Brain pericyte (primary cell): ENCODE measurements at places on chromosomes 2 and 18.

DNA sequence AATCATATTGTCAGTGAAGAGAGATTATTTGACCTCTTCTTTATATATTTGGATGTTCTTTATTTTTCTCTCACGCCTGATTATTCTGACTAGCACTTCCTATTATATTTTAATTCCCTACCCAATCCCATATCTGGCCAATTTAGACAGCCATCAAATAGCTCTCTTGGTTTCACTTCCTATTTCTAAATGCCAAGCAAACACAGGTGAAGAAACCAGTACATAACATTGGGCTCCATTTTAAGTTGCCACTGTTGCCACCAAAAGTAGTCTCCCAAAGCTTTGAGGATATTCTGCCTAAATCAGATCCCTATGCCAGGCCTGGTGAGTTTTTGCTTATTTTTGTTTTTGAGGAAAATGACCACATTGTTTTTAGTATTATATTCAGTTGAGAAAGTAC is 547.0 kb downstream of the MBD2 start:
- DNase-seq: no peak

DNA sequence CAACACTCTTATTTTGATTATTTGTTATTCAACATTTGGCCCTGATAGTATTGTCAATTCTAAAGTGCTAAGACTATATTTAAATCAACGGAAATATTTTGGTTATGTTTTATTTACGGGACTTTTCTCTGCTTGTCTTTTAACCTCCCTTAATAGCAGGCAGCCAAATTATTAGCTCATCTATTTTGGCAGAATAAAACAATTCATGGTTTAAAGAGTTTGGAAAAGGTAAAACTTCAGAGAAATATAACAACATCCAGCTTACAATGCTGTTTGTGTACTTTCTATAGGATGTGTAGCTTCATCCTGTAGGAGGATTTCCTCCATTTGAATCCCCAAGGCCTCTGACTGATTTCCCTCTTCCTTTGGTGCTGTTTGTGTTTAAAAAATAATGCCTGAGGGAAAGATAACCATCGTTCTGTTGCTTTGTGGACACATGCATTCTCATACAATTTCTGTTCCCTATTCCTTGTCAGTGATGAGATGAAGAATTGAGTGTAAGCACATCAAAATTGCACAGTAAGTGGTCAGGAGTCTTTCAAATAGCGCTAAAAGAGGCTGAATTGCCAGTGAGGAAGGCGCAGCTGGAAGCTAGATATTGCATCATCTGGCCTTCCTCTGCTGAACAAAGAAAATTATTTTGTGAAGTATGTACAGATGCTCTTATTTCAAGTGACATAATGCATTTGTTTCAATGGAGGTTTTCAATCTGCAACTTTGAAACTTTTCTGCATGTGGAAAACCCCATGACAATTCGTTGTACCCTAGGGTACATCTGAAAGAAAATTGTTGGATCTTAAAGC is 80.3 kb downstream of the CD28 start:
- no peak for DNase-seq

- no peak for DNase-seq
Measured at GRCh38 chr2:71665168-71666093, 212.1 kb downstream of the DYSF start.

GRCh38 chr2:112782234-112782799 is 2.0 kb downstream of the IL1A start:
- no peak for DNase-seq

DNA sequence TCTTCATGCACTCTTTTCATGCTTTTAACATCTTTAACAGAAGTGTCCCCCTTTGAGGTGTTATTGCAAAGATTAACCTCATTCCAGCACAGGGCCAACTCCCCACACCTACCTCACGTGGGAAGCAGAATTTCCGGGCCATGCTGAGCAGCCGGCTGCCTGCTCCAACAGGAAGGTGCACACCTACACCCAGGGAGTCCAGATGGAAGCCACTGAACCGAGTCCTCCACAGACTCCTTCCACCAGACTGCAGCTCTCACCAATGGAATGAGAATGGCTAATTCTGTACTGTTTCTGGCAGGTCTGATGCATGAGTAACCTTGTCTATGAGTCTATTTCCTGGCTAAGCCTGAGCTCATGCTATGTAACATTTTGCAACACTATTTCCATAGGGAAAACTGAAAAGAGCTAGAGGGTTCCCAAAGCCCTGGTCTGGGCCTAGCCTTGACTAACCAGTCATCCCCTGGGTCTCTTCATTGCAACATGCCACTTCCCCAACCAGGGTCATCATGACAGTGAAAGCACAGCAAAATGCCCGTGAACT is 11.0 kb downstream of the ERFE start:
- DNase-seq: peak; percentile 37

DNA sequence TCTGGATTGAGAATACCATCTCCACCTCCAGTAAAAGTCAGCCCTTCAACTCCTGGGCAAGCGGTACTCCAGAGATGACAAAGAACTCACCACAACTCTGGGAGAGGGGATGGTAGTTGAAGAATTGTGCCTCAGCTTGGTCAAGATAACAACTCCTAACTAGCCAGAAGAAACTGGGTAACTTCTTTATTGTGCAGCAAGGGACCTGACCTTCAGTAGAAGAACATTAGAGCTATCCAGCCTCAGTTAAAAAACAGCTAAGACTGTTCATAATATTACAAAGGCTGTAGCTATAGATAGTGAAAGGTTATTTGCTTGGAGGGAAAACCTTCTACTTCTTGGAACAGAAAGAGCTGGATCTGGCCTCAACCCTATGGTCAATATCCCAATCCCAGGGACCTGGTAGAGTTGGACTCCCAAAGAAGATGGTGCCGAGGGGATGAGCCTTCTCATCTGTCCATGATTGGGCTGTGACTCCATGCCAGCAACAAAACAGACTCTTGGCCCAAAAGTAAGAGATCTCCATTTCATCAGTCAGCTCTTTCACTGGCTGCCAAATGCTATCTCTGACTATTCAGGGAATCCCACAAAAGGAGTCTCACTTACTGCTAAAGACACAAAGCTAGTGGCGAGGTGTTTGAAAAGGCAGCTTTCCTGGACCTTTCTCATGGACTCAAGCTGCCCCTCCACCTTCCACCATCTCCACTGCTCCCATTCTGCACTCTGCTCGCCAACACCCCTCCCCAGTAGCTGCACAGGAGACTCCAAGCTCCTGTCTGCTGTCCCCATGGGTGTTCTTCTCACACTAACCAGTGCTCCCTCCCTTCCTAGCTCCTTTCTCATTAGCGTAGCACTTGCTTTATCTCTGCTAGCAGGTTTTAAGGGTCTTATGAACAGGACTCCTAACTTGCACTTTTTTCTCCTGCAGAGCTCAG is 145.8 kb downstream of the CAPN13 start:
- DNase-seq: no peak

DNA sequence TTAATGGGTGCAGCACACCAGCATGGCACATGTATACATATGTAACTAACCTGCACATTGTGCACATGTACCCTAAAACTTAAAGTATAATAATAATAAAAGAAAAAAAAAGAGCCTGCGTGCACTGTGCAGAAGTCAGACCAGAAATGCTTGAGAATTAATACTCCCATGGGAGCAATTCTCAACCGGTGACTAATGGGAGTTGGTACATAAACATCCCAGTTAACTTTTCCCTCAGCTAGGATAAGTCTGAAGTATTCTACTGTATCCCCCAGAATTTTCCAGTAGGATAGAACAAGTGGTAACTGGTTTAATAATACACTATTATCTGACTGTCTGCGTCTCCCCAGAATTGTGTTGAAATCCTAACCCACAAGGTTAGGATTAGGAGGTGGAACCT is 113.6 kb upstream of the COL5A2 start:
- DNase-seq: no peak

GRCh38 chr2:174028935-174029334 is 63.8 kb upstream of the SP3 start:
- no peak for DNase-seq

DNA sequence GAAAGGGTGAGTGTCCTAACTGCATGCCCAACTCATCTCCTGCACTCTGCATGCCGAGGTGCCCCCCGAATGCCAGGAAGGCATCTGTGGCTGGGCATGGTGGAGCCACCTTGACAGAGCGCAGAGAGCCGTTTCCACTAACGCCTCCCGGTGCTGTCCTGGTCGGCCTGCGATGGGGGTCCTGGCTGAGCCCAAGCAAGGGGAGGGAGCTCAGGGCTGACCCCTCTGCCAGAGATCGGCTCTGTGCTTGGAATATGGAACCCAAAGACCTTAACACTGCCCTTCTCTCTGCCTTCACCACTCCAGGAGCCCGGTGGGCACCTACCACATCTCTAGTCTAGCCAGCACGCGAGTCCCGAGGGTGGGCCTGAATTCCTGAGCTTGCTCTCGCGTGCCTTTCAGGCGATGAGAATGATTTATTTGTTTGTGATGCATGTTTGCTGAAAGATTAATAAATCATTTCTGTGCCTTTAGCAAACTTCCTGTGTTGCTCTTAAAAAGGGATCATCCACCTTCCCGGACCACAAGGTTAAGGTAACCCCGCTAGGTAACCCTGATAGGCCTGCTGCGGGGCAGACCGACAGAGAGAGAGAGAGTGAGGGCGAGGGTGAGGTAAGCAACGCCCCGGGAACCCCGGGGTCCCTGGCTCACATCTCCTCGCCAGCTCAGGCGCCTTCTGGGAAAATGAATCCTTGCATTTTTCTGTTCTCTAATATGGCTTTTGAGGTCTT is 35.3 kb downstream of the PDIA6 start:
- DNase-seq: no peak

DNA sequence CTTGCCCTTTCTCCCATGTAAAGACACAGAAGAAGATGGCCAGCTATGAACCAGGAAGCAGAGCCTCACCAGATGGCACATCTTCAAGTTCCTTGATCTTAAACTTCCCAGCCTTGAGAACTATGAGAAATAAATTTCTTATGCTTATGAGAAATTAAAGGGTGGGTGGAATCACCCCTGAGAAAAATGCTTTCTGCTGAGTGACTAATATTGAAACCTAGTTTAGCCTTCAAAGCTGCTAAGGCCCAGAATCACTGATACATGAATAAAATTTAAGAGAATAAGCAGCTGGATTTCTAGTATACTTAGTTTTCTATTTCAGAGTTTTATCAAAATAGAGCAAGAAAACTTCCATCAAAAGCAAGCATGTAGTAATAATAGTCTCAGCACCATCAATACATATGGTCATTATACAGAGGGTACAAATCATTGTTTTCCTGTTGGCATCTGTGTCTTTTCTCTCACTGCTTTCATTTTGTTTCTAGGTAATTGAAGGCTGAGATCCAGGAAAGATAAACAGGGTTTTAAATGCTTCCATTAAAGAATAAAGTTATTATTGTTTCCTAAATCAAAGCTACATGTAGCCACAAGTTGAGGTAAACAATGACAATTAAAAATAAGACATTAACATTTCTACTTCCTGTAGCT is 53.3 kb upstream of the COL5A2 start:
- no peak for DNase-seq

DNA sequence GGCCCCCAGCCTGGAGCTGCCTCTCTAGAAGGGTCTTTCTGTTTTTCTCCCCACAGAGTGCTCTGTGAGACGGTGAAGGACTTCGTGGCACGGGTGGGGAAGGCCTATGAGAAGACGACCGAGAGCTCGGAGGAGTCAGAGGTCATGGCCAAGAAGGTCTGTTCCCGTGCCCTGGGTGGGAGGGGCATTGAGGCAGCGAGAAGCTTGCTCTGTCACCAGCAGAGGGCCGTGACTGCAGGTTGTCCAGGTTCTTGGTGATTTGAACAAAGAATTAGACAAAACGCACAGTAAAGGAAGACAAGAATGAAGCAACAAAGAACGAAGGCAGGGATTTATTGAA is 93.9 kb downstream of the DGKD start:
- DNase-seq: no peak

DNA sequence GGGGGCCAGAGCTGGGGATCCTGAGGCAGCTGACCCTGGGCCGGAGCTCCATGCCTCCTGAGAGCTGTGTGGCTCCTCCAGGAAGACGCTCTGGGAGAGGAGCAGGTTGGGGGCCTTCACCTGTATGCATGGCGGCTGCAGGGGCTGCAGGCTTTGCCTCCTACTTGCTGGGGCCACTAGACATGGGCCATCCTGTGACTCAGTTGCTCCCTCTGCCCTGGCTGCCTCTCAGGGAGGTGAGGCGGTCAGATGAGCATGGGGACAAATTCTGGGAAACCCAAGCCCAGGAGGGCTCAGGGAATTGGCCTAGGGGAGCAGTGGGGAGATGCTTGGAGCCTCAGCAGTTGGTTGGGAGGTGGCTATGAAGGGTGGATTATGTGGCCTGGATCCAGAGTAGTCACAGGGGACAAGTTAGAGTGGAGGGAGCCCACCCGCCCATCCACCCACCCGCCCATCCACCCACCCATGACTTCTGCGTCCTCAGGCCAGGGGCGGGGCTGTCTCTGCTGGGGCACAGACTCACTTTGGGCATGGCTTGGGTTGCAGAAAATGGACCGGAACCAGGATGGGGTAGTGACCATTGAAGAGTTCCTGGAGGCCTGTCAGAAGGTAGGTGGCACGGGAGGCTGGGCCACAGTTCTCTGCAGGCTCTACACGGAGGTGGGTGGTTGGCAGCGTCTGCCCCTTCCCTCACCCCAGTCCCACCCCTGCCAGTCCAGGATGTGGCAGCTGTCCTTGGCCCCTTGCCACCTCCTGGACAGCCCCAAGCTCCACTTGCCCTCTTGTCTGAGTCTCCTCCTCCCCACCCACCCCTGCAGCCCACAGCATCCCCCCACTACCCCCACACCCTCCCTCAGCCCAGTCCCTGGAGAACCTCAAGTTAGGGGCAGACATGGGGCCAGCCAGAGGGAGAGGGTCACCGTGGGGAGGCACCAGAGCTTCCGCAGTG is 19.5 kb upstream of the FAHD2A start:
- no peak for DNase-seq

GRCh38 chr2:64196963-64197362 is 52.7 kb upstream of the PELI1 start:
- no peak for DNase-seq

- DNase-seq: no peak
Measured at GRCh38 chr2:47218066-47218581, 63.0 kb upstream of the STPG4 start.

- no peak for DNase-seq
Measured at GRCh38 chr2:185947722-185948121, 209.1 kb downstream of the FSIP2 start.

DNA sequence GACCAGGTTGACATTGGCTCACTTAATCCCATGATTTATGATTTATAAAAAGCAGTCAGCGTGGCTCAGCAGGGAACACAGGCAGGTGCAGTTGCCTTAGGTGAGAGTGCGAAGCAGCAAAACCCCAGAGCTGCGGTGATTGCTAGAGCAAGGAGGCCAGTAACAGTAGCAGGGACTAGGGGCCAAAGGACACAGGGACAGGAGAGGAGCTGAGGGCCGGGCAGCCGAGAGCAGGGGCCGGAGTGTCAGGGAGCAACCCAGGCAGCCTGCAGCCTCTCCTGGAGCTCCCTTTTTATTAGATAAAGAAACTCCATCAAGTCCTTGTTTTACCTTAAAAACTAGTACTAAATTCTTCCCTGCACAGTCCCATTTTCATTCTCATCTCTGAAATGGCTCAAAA is 4.3 kb downstream of the MC2R start:
- DNase-seq: no peak

- DNase-seq: no peak
Measured at GRCh38 chr2:9335322-9335832, 88.0 kb downstream of the ITGB1BP1 start.

- no peak for DNase-seq
Measured at GRCh38 chr2:120552800-120553481, 182.7 kb upstream of the GLI2 start.

- DNase-seq: no peak
Measured at GRCh38 chr18:48933578-48934414, 17.0 kb downstream of the SMAD7 start.
